ENCODE measurements at places on chromosomes 2 and 18.

- no peak for DNase-seq
Observed at GRCh38 chr2:45622336-45623075, 11.4 kb upstream of the SRBD1 start.

DNA sequence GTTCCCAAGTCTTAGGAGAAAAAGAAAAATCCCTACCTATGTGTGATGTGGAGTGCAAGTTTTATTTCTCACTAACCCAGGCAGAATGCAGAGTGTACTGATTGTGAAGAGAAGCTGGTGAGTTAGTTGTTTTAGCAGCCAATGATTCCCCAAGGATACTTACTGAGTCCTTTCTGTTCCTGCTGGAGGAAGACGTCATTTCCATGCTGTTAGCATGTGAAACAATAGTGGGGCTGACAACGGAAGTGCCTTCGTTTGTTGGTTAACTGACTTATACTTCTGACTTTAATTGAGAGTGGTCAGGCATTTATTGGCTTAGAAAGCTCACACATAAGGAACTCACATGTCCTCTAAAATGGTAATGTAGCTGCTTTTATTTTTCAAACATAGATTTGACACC lies 180.6 kb downstream of the MC4R start:
- DNase-seq, result no peak

- DNase-seq, result no peak
Observed at GRCh38 chr2:134500211-134500935, 218.4 kb downstream of the TMEM163 start.

GRCh38 chr2:75573145-75573878 lies 12.6 kb upstream of the EVA1A start:
- no peak for DNase-seq

DNA sequence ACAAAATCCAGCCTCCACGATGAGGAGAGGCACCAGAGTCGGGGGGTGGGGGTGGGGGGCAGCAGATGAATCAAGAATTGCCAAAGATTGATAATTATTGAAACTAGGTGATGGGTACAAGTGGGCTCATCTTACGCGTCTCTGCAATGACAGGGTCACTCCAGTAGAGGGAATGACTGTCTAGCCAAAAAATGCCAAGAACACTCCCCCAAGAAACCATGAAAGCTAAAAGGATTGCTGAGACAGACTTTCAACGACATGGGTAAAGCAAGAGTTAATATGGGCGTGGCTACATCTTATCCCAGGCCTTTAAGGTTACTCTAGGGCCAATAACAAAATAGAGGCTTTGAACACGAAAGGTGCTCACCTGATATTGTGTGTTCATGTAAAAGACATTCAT lies 86.5 kb downstream of the STK39 start:
- no peak for DNase-seq

GRCh38 chr2:48249025-48249424 lies 280.9 kb upstream of the STON1 start:
- no peak for DNase-seq

DNA sequence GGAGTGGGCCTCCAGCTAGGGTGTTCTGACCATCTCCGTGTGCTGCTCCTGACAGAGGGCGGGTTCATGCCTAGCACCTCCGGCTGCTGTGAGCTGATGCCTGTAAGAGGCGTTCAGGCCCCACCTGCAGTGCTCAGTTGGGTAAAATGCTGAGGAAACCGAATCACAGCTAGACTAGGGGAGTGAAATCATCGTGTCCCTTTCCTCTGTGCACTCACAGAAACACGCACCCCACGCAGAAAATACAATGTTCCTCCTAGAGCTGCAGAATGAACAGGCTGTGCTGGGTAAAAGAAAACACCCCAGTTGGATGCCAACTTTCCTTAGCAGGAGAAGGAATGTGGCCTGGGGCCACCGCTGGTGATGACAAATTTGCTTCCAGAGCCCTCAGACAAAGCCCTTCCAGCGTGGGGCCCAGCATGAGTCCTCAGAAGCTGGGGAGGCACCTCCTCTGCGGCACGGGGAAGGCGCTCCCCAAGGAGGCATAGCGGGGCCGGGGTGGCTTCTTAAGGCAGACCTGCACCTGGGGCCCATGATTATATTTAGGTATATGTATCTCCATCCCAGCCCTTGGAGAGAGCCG lies 16.3 kb upstream of the ARHGEF4 start:
- no peak for DNase-seq

DNA sequence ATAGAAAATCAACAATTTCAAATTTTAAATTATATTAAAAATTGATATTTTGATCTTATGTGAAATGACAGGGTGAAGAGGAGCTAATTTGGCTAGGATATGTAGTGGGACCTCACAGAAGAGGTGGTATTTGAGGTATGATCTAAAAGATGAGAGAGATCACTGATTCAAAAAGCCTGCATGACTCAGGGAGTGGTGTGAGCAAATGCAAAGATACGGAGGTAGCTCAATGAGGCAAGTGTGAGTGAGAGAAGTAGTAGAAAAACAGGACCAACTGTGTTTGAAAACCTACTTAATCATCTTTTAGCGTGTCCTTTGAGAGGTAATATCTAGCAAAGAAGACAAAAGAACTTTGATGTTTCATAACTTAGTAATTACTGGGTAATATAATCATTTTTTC lies 557.5 kb downstream of the DSC3 start:
- no peak for DNase-seq

DNA sequence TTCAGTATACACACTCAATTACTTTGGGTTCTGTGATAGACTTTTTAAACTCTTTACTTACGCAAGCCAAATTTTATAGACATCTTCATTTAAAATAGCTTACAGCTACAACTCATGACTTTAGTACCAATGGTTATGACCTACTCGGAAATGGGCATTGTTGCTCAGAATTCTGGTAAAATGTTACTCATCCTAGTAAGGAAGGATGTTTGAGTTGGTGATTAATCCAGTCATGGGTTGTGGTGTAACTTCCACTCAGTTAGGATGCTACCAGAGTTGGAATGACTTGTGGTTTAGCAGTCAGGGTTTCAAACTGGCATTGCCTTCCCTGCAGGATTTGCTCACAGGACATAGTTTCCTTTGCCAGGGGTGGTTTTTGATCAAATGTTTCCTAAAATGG lies 7.4 kb upstream of the NPC1 start:
- no peak for DNase-seq

GRCh38 chr18:79447703-79448367 lies 52.1 kb downstream of the NFATC1 start:
- DNase-seq, result no peak

DNA sequence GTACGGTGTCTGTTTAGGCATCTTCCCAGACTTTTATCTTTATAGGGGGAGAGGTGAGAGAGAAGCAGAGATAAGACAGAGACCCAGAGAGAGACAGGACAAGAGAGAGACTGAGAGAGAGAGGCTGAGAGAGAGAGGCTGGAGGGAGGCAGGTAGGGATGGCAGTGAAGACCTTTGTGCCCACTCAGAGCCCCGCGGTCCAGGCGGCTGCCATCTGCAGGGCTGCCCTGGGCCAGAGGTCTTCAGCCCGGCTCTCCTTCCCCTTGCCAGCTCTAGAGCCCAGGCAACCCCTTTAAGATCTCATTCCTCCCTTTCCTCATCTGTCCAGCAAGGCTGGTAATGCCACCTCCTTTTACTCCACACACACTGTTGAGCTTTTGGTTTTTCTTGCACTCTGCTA lies 610.0 kb downstream of the GALR1 start:
- DNase-seq, result no peak

- DNase-seq, result no peak
Observed at GRCh38 chr18:24735624-24736231, 275.3 kb downstream of the HRH4 start.

DNA sequence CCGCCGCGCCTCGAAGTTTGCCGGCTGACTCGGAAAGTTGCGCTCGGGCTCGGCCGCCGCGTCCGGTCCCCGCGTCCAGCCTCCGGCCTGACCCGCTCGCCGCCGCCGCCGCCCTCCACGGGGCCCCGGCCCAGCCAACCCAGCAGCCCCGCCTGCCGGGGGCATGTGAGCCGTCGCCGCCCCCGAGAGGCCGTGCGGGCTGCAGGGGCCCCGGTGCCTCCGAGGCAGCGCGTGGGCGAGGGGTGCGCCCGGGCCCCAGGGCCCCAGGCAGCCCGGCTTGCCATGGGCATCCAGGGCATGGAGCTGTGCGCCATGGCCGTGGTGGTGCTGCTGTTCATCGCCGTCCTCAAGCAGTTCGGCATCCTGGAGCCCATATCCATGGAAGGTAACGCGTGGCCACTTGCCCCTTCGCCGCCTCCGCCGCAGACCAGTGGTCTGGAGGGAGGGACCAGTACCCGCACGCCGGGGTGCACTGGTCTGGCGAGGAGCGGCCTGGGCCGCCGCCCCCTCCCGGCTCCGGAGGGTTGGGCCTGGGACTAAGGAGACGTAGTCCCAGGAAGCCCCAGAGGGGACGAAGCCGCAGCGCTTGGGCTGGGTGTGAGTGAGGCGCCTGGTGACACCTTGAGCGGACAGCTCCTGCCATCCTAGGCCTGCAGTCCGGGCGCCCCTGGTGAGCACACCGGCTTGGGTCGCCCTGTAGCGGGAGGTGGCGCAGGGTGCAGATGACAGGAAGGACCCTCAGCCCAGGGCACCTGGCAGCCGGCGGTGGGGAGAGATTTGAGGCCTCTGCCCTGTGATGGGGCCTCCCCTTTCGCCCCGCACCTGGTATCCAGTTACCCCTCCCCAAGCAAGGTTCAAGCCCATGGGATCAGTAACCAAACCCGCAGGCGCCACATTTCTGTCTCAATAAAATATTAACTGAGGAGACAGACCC lies 49.9 kb downstream of the KCNIP3 start:
- no peak for DNase-seq

DNA sequence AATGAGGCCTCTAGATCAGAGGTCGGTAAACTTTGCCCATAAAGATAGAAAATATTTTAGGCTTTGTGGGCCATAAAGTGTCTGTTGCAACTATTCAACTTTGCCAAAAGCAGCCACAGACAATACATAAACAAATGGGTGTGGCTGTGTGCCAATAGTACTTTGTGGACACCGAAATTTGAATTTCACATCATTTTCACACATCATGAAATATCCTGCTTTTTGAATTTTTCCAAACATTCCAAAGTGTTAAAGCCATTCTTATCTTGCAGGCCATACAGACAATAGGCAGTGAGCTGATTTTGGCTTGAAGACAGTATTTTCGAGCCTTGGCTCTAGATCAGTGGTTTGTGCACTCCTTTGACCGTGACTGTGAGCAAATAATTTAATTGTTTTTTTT lies 51.1 kb upstream of the EPC2 start:
- no peak for DNase-seq

GRCh38 chr2:232527905-232528470 lies 2.0 kb downstream of the CHRND start:
- no peak for DNase-seq

DNA sequence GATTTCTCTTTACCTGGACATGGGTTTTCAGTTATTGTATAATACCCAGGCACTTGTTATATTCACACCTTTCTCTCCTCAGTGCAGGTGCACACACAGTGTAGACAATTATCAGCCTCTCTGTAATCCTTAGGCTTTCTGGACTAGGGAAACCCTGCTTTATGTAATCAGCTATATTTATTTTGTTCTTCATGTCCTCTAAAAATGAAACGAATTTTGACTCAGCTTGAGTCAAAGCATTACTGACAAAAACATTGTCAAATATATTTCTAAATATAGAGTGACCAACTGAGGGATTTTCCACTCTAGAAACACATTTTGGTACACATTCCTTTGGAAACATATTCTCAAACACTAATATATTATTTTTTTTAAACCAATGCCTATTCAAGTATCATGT lies 144.8 kb upstream of the GULP1 start:
- no peak for DNase-seq

GRCh38 chr2:38030635-38031355 lies 45.2 kb downstream of the CYP1B1 start:
- DNase-seq, result no peak

DNA sequence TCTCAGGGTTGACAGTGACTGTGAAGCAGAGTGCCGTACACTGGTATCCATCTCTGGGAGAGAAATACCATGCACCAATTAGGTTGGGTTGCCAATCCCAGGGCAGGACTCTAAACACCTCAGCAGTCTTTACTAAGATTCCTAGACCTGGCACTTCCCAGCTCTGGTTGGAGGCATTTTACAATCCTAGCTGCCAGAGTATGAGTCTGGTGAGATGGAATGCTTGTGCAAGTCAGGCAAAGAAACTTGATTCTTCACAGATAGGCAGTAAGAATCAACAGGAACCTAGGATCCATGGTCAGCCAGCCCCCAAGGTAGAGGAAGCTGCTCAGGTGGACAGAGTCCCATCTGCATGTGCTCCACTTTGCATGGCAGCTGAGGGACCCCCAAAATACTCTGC lies 6.0 kb upstream of the UGT1A5 start:
- DNase-seq, result no peak

- no peak for DNase-seq
Observed at GRCh38 chr2:120289221-120289906, 36.7 kb downstream of the RALB start.

GRCh38 chr2:25252291-25253152 lies 84.1 kb upstream of the POMC start:
- DNase-seq, result no peak

Data from hematopoietic multipotent progenitor cell treated with erythropoietin and hydrocortisone succinate and interleukin-3 and kit ligand, for 17 days (in vitro differentiated cells).